Kasumi-1 (cell line): ENCODE measurements at places on chromosomes 4 and X.
A peak's percentile ranks its signal among the peaks of the same experiment; 100 is the strongest.

GRCh38 chr4:84158670-84159069, 340.4 kb downstream of the NKX6-1 start:
- no peak for DNase-seq

GRCh38 chrX:23704673-23705206, 37.4 kb downstream of the PRDX4 start:
- no peak for DNase-seq

GRCh38 chr4:38109896-38110295, 149.7 kb downstream of the PTTG2 start:
- no peak for DNase-seq

GRCh38 chr4:82842593-82842992, 44.0 kb upstream of the SCD5 start:
- peak; percentile 22 for DNase-seq

DNA sequence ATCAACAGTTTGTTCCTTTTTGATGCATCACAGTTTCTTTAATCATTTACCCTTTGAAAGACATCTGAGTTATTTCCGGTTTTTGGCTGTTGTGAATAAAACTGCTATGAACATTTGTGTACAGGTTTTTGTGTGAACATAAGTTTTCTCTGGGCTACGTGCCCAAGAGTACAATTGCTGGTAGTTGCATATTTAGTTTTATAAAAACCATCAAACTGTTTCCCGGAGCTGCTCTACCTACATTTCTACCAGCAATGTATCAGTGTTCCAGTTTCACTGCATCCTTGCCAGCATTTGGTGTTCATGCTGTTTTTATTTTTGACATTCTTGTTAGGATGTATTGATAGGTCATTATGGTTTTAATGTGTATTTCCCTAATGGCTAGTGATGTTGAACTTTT, 17.3 kb downstream of the KDM6A start:
- DNase-seq: no peak

DNA sequence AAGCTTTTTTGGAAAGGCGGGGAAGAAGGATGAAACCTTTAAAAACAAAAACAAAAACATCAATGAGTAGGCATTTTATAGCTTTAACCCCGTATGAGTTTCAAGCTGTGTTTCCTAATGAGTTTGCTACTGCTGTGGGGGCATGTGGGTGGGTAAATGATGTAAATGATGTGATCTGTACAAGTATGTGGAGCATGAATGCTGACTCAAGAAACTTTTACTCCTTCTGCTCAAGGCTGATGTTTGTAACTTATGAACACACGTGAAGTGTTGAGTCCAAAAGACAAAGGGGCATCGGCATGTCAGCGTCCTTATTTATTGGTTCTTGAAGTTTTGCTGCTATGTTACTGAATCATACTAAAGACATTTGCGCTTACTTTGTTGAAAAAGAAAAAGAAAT, 76.9 kb downstream of the CLCN4 start:
- no peak for DNase-seq

DNA sequence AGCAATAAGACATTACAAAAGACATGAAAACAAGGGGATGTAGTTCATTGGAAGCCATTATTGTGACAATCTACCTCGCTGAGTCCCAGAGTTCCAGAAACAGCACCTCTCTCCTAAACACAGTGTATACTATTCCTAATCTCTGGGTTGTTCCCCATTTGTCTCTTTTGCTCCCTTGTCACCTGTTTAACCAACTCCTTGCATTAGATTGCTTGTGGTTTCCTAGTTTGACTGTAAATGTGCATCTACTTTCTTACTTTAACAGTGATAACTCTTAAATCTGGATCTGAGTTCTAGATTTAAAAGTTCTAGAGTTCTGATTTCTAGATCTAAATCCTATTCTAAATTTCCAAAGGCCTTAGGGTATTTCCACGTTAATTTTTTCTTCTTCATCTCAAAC, 71.6 kb upstream of the TET2 start:
- no peak for DNase-seq

- no peak for DNase-seq
Measured at GRCh38 chrX:13786048-13786447, 30.8 kb downstream of the GPM6B start.

- DNase-seq: no peak
Measured at GRCh38 chr4:111957116-111957515, 188.1 kb upstream of the FAM241A start.

DNA sequence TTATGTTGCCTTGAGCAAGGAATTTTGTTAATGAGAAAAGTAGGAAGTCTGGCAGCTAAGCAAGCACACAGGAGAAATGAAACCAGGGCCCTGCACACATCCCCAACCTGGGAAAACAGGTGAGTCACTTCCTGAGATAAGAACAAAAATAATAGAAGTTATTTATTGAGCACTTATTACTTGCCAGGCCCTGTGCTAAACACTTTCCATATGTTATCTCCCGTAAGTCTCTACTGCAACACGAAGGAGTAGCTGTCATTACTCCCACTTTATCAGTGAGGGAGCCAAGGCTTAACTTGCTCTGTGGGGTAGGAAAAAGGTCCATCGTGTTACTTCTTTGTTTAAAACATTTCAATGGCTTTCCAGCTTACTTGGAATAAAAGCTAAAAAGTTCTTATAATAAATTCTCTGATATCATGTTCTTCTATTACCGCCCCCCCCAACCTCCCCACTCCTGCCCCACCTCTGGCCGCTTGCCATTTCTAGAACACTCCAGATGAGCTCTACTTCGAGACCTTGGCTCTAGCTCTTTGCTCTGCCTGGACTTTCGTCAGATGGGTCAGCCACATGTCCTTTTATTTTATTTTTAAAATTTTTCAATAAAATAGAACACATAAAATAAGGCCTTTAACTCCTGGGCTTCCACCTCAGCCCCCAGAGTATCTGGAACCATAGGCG, 36.3 kb upstream of the PLAC8 start:
- DNase-seq: no peak

- DNase-seq: no peak
Measured at GRCh38 chr4:112003231-112003907, 141.9 kb upstream of the FAM241A start.

DNA sequence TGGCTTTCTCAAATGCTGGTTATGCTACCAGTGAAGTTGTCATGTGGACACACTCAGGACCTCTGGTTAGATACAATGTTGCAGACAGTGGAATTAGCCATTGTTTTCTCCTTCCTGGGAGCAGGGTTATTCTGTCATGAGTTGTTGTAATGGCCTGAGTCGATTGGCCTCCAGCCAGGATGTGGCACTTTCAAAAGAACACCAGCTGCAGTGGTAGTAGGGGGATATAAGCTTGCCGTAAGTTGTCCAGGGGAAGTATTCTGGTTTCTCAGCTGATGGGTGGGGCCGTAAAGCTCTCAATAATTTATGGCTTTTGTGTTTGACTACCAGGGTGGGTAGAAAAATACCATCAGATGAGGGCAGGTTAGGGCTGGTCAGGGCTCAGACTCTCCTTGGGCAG, 697.5 kb upstream of the GNPDA2 start:
- DNase-seq: no peak

- DNase-seq: no peak
Measured at GRCh38 chrX:14362721-14363120, 166.6 kb upstream of the GLRA2 start.

GRCh38 chrX:15471028-15471427, 22.1 kb downstream of the PIR start:
- DNase-seq: peak; percentile 42

DNA sequence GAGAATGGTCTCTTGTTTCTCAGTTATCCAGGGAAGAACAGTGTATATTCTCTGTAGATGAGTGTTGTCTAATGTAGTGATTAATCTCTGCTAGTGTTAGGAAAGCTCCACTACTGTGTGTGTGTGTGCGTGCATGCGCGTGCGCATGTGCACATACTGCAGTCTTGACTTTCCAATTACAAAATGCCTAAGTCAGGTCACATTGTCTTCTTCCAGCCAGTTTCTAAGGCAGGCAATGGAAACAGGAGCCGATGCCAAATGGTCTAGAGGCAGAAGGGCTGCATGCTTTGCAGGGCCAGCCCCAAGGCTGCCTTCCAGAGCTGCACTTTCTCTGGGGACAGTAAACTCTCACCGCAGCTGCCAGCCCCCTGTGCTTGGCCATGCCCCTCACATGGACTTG, 30.5 kb upstream of the NAP1L5 start:
- DNase-seq: no peak

DNA sequence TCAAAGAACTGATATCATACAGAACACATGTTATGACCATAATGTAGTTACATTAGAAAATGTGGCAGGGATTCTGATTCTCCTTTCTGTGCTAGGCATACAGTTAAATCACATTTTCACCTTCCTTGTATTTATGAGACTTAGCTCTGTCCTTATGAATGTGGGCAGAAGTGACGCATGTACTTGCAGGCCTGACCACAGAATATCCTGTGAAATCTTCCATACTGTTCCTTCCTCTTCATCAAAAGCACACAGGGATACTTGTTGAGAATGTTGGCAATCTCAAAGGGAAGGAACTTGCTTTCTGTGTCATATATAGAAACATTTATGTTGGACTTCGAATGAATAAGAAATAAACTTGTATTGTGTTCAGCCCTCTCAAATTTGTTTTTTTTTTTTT, 17.2 kb upstream of the MYOZ2 start:
- DNase-seq: peak; percentile 55

DNA sequence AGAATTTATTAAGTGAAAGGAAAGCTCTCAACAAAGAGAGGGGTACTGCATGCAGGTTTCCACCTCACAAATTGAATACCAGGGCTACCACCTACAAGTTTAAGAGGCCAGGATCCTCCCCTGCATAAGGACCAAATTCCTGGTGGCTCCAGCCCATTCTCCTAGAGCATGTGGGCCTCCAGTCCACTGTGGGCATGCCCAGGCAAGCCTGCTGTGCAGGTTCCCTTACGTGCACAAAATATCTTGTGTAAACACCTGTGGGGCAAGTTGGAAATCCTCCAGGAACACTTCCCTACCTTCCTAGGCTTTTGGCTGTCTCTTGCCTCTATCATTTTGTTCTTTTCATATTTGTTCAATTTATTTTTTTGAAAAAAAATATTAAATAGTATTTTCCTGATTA, 724.3 kb downstream of the ARAP2 start:
- DNase-seq: no peak

- DNase-seq: no peak
Measured at GRCh38 chr4:26484032-26484515, 6.2 kb downstream of the CCKAR start.

DNA sequence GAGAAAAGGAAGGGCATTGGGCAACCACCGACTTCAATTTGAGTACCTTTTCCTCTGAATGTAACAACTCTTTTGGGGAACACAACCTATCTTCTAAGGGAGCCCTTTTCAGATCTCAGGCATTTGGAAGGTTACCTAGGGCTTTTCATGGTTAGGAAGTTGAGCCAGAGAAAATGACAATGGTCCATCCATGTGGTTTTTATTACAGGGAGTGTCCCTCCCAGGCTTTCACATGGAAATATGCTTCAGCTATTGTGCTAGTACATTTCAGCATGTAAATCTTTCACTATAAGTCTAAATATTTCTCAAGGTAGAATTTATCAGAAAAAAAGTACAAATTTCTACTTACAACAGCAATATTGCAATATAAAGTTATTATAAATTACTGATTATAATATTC, 259.8 kb downstream of the IQCM start:
- DNase-seq: no peak

- DNase-seq: no peak
Measured at GRCh38 chr4:121978172-121978516, 26.3 kb upstream of the TRPC3 start.

GRCh38 chr4:128249787-128250668, 37.6 kb downstream of the PGRMC2 start:
- DNase-seq: no peak

DNA sequence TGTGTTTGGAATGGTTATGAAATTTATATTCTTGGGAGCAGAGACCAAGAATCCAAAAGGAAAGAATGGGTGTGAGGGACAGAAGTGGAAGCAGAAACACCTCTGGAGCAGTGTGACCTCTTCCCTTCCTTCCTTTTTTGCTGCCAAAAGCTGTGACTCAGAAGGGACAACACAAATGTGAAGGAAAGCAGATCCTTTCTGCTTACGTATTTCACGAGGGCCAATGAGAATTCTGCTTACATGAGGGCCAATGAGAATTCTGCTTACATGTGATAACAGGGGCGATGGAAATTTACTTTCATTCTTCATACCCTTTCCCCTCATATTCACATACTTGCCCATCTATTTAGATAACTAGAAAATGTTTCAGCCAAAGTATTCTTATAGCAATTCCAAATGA, 404.6 kb downstream of the PRDM5 start:
- peak; percentile 14 for DNase-seq

DNA sequence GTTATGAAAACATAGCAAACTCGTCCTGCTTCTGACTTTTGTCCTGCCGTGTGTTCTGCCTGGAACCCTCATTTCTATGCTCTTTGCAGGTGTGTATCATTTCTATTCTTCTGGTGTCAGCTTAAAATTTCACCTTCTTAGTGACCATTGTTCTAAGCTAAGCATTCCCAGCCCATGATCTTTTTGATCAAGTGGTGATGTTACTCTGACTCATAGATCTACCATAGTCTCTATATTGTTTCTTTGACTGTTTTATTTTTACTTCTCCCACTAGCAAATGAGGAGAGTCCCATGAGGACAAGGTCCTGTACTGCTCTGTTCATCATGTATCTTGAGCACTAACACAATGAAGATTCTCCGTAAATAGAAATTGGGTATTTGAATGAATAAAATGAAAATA, 14.1 kb upstream of the CXCL6 start:
- DNase-seq: no peak

DNA sequence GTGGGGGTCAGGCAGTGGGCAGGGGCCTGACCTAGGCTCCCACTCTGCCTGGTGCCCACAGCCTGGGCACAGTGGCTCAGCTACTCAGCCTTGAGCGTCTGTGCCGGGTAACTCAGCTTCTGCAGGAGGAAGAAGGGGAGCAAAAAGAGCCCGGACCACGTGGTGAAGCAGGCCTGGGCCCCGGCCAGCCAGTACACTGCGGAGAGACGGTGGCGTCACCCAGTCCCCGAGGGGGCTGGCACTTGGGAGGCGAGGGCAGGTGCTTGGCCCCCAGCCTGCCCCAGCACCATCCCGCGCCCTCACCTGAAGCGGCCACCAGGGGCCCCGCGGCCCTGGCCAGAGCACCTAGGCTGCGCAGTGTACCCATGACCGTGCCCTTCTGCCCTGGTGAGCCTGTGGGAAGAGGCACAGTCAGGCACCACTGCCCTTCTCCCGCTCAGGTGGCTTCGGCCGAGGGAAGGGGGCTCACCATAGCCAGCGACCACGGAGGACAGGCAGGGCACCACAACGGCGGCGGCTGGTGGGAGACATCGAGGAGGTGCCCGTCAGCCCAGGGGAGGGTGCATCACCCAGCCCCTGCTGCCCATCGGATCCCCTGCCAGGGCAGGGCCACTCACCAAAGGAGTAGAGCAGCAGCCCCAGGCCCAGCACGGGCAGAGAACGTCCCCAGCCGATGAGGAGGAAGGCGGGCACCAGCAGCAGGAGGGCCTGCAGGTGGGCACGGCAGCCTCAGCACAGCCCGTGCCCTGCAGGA, 32.3 kb downstream of the NOP14 start:
- no peak for DNase-seq
